H9 (cell line): ENCODE measurements at places on chromosomes 5 and 9. TPM values are rescaled to one million over a fixed set of nuclear protein-coding genes. Genes with fewer than 3 reads are reported as not detected.

ADAMTSL1 gene
- 1.2 and 1.5 TPM in 2 replicates for total RNA-seq

TERT gene
- 13.3 and 15.5 TPM in 2 replicates for total RNA-seq

ZNF367 gene
- total RNA-seq: 9.3 and 10.1 TPM in 2 replicates

LHFPL2 gene
- total RNA-seq: 26.3 and 26.6 TPM in 2 replicates

GLRA1 gene
- total RNA-seq: not detected in 2 replicates

OTP gene
- total RNA-seq: not detected in 2 replicates

PCDHGB5 gene
- 3.6 and 3.8 TPM in 2 replicates for total RNA-seq

RGMB gene
- 17.7 and 19.3 TPM in 2 replicates for total RNA-seq

FLT4 gene
- total RNA-seq: 6.1 and 6.3 TPM in 2 replicates

CER1 gene
- 22.3 and 24.3 TPM in 2 replicates for total RNA-seq

TESK1 gene
- total RNA-seq: 28.1 and 28.6 TPM in 2 replicates

LCP2 gene
- 0.09 TPM in 1 of 2 replicates, not detected in the other for total RNA-seq

ANKRD55 gene
- not detected in 2 replicates for total RNA-seq

ASTN2 gene
- 9.7 and 10.1 TPM in 2 replicates for total RNA-seq

CNTNAP3 gene
- total RNA-seq: 18.7 and 22.6 TPM in 2 replicates

IL5 gene
- total RNA-seq: not detected in 2 replicates

PCDHA7 gene
- 0.48 and 0.86 TPM in 2 replicates for total RNA-seq

PITX1 gene
- total RNA-seq: not detected in 2 replicates

CCDC171 gene
- 2.4 TPM in 2 replicates for total RNA-seq

RETREG1 gene
- total RNA-seq: 3.3 and 3.4 TPM in 2 replicates

WDR38 gene
- total RNA-seq: not detected in 2 replicates

PHF24 gene
- total RNA-seq: 0.24 and 0.68 TPM in 2 replicates

GPRIN1 gene
- total RNA-seq: 10.8 and 12.1 TPM in 2 replicates

GMCL2 gene
- total RNA-seq: not detected in 2 replicates

C9orf153 gene
- total RNA-seq: 0.17 TPM in 1 of 2 replicates, not detected in the other

KIF20A gene
- total RNA-seq: 65.2 and 67.1 TPM in 2 replicates

PGM5 gene
- not detected in 2 replicates for total RNA-seq

QRFP gene
- total RNA-seq: not detected in 2 replicates

IRF1 gene
- total RNA-seq: 7.2 and 8.7 TPM in 2 replicates

SMIM23 gene
- not detected in 2 replicates for total RNA-seq

ANXA2R gene
- total RNA-seq: 0.20 and 0.22 TPM in 2 replicates

CDH18 gene
- total RNA-seq: 0.61 TPM in 1 of 2 replicates, not detected in the other

PLEKHG4B gene
- total RNA-seq: 41.9 and 44.3 TPM in 2 replicates

PCAT7 gene
- total RNA-seq: 4.0 and 4.2 TPM in 2 replicates

FABP6 gene
- 5.2 and 6.2 TPM in 2 replicates for total RNA-seq

LHX3 gene
- total RNA-seq: not detected in 2 replicates

CCNI2 gene
- 0.57 and 0.90 TPM in 2 replicates for total RNA-seq

VCAN gene
- total RNA-seq: 271 and 278 TPM in 2 replicates

TRIM7 gene
- not detected in 2 replicates for total RNA-seq

TOR4A gene
- 5.9 and 6.2 TPM in 2 replicates for total RNA-seq

HMMR gene
- 36.2 and 37.9 TPM in 2 replicates for total RNA-seq

TAF7 gene
- total RNA-seq: 90.3 TPM in 2 replicates

NR5A1 gene
- 0.37 and 0.46 TPM in 2 replicates for total RNA-seq

IFNA4 gene
- not detected in 2 replicates for total RNA-seq

PCDHGA3 gene
- total RNA-seq: 0.88 and 0.94 TPM in 2 replicates

SLC36A1 gene
- total RNA-seq: 14.1 and 15.0 TPM in 2 replicates

SPINK1 gene
- 2.0 and 3.1 TPM in 2 replicates for total RNA-seq

ZNF454 gene
- total RNA-seq: not detected in 2 replicates

OR1J2 gene
- not detected in 2 replicates for total RNA-seq

SNX2 gene
- total RNA-seq: 62.6 and 63.0 TPM in 2 replicates

CARTPT gene
- total RNA-seq: not detected in 2 replicates

GKAP1 gene
- total RNA-seq: 5.4 and 6.2 TPM in 2 replicates

CDKN2B-AS1 gene
- total RNA-seq: not detected in 2 replicates

OBP2B gene
- not detected in 2 replicates for total RNA-seq
